Transverse colon (tissue), 4 donors: ENCODE measurements at places on chromosomes 3 and 15. TPM values are rescaled to one million over a fixed set of nuclear protein-coding genes. Genes with fewer than 3 reads are reported as not detected.

DNA sequence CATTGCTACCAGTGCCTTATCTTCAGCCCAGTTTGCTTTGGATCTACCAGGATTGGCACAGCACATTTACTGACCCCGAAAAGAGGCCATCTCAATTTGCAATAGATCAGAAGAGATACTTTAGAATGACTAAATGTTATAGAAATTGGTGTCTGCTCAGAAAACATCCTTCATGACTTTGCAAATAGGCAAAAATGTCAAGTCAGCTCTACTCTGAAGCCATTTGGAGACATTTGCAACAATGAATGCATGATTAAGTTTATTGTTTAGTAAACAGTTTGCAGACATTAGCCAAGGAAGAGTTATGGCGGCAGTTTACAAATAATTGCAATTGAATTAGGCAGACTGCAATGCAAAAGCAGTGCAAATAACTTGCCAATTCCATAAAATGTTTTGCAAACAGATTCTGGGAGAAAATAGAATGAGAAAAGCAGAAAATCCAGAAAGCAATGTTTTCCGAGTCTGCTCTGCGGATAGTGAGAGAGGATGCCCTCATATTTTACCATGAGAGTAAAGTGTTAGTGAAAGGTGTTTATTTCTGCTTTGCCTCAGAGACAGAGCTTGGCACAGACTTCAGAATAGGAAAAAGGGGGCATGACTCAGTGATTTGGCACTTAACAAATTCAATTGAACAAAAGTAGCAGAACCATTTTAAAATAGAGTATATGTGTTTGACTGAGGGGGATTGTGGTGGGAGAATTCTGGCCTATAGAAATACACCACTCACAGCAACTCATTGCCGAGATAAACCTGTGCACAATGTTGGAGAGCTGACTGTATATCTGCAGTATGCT lies 334.9 kb upstream of the NR2F2 start:
- no peaks in the 10 kb centered on the region for H3K4me1 ChIP-seq
- H3K27ac ChIP-seq = no peak overlapping the region

The PPP1R14D gene
- total RNA-seq = 170 TPM

GRCh38 chr15:52309154-52309548 lies 13.5 kb upstream of the MYO5C start:
- H3K4me3 ChIP-seq = no peak overlapping the region
- no peaks in the 10 kb centered on the region for H3K4me1 ChIP-seq
- H3K27me3 ChIP-seq = no peaks in the 10 kb centered on the region
- H3K27ac ChIP-seq = no peak overlapping the region
- no peaks in the 10 kb centered on the region for H3K36me3 ChIP-seq

DNA sequence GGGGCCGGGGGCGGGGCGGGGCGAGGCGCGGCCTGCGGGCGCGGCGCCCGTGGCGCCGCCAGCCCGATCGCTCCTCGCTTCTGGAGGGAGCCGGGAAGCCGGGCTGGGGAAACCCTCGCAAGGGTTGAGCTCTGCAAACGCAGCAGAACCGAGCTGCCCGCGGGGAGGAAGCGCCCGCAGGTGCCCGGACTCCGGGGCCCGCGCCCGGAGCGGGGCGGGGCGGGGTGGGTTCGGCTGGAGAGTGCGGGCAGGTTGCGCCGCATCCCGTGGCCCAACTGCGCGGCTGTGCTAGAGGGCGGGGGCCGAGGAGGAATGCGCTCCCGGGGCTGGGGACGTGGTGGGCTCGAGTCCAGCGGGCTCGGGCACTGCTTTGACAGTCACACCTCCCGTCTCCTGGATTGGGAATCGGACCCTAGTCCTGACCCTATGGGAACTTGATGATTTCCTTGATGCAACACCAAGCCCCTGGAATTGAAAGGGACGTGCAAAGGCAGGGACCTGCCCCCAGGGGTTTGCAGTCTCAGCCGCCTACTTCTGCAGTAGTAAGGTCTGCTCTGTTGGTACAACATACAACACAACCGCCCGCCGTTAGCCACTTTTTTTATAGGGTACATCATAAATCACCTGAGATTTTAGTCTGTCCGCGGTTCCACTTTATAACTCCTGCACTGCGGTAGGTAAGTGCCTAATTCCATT lies 34.3 kb downstream of the ZBTB38 start:
- peaks cover 52% of the 10 kb centered on the region for H3K4me1 ChIP-seq
- peak overlapping the region; percentile 97 for H3K27ac ChIP-seq

The EBLN2 gene
- 10.6 TPM for total RNA-seq

The NUP210 gene
- 15.4 TPM for total RNA-seq

DNA sequence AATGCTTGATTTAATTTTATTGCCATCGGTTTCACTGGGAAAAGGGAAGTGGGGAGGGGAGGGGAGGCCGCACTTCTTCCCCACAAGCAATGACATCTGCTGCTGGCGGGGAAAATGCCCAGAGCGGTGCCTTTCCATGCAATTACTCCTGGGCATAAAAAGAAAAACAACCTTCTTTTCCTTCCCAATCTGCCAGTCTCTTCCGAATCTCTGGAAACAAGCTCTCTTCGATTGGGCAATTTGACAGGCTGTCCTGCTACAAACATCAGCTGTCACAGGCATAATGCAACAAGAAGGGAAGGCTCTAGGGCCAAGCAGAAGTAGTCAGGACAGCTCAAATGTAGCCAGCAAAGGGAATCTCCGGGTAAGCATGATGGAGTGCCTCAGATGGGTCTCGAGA lies 93.4 kb upstream of the STRIT1 start:
- H3K4me1 ChIP-seq = no peaks in the 10 kb centered on the region
- H3K27me3 ChIP-seq = no peaks in the 10 kb centered on the region
- no peaks in the 10 kb centered on the region for H3K36me3 ChIP-seq
- H3K4me3 ChIP-seq = no peak overlapping the region
- no peak overlapping the region for H3K27ac ChIP-seq

GRCh38 chr3:12967606-12968351 lies 105.5 kb downstream of the IQSEC1 start:
- no peaks in the 10 kb centered on the region for H3K27me3 ChIP-seq
- H3K27ac ChIP-seq = peak overlapping the region; percentile 78
- peak overlapping the region; percentile 71 for H3K4me3 ChIP-seq

- H3K36me3 ChIP-seq = no peaks in the 10 kb centered on the region
- DNase-seq = no peak
- H3K27ac ChIP-seq = no peak overlapping the region
Measured at GRCh38 chr15:44261007-44261706, 27.4 kb upstream of the GOLM2 start.

The RTP1 gene
- not detected for total RNA-seq

- no peaks in the 10 kb centered on the region for H3K36me3 ChIP-seq
- H3K27me3 ChIP-seq = no peaks in the 10 kb centered on the region
- H3K4me3 ChIP-seq = no peak overlapping the region
Measured at GRCh38 chr3:52345521-52346109, 29.5 kb downstream of the DNAH1 start.

DNA sequence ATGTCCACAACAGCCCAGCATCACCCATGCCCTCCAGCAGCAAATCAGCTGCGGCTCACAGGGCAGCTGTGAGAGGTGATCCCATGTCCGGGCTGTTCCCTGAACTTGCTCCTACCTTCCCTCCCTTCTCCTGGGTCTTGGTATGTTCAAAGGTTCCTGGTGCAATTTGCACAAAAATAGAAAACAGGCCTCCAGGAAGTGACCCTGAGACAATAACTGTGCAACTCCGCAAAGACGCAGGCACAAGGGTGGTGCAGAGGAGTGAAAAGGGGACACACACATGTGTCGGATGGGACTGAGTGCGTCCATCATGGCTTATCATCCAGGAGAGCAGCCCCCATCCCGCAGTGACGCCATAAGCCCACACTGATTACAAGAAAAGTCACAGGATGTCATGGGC lies 16.3 kb downstream of the PLXND1 start:
- no peaks in the 10 kb centered on the region for H3K27me3 ChIP-seq
- peaks cover 8% of the 10 kb centered on the region for H3K4me1 ChIP-seq
- H3K36me3 ChIP-seq = no peaks in the 10 kb centered on the region
- no peak overlapping the region for H3K4me3 ChIP-seq

The PROK2 gene
- not detected for total RNA-seq

DNA sequence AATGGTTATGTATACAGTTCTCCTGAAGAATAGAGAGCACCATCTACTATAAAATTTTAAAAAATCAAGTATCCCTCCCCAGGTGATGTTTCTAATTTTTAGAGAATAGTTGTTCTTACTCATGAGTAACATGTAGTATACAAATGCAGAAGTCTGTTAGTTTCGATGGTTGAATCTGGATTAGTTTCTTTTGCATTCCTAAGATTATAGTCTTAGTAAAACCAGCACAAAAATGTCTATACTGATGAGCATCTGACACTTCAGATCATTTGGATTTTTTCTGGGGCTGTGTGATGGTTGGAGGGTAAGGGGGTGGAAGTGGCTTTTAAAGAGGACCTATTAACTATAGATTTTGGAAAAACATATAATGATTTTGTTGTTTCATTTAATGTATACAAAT lies 167.3 kb upstream of the SGO1 start:
- no peak for DNase-seq
- no peak overlapping the region for H3K4me3 ChIP-seq
- no peak overlapping the region for H3K27ac ChIP-seq
- H3K4me1 ChIP-seq = no peaks in the 10 kb centered on the region
- H3K36me3 ChIP-seq = no peaks in the 10 kb centered on the region

- no peaks in the 10 kb centered on the region for H3K4me1 ChIP-seq
- no peak overlapping the region for H3K27ac ChIP-seq
- H3K4me3 ChIP-seq = no peak overlapping the region
- no peaks in the 10 kb centered on the region for H3K36me3 ChIP-seq
- no peaks in the 10 kb centered on the region for H3K27me3 ChIP-seq
Measured at GRCh38 chr3:114827495-114827894, 319.6 kb downstream of the ZBTB20 start.

The TMCO5A gene
- total RNA-seq = not detected

DNA sequence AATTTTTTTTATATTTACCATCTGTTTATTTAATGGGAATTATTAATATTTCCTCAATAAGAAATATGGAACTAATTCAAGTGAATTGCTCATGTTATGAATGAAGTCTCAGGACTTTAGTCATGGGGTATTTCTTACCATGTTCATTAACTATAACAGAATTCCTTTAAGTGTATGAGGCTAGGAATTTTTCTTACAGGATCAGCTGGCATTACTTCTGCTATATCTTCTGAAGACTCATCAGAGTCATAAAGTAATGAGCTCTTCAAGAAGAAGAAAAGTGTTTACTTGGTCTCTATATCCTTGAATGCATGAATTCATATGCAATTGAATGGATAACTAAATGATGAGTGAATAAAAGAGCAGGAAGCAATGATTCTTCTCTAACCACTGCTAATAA lies 486.8 kb upstream of the THBS1 start:
- H3K4me1 ChIP-seq = no peaks in the 10 kb centered on the region
- no peak for DNase-seq
- no peak overlapping the region for H3K27ac ChIP-seq
- H3K4me3 ChIP-seq = no peak overlapping the region
- H3K27me3 ChIP-seq = no peaks in the 10 kb centered on the region
- no peaks in the 10 kb centered on the region for H3K36me3 ChIP-seq

- H3K27me3 ChIP-seq = no peaks in the 10 kb centered on the region
- no peak for DNase-seq
- H3K4me3 ChIP-seq = no peak overlapping the region
- peaks cover 8% of the 10 kb centered on the region for H3K36me3 ChIP-seq
- H3K4me1 ChIP-seq = no peaks in the 10 kb centered on the region
Measured at GRCh38 chr3:73070675-73071575, 9.5 kb downstream of the EBLN2 start.

DNA sequence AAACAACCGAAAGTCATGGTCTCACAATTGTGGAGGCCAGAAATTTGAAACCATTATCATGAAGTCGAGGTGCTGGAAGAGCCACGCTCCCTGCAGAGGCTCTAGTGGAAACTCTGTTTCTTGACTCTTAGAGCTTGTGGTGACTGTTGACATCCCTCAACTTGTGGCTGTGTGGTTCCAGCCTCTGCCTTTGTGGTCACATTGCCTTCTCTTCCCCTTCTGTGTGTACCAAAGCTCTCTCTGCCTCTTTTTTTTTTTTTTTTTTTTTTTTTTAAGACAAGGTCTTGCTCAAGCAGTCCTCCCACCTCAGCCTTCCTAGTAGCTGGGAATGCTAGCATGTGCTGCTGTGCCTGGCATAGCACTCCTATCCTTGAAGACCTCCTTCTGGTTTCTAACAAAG lies 48.7 kb upstream of the CRTC3 start:
- H3K4me1 ChIP-seq = peaks cover 4% of the 10 kb centered on the region
- DNase-seq = peak; percentile 21
- H3K27ac ChIP-seq = no peak overlapping the region
- H3K4me3 ChIP-seq = no peak overlapping the region
- H3K36me3 ChIP-seq = no peaks in the 10 kb centered on the region

DNA sequence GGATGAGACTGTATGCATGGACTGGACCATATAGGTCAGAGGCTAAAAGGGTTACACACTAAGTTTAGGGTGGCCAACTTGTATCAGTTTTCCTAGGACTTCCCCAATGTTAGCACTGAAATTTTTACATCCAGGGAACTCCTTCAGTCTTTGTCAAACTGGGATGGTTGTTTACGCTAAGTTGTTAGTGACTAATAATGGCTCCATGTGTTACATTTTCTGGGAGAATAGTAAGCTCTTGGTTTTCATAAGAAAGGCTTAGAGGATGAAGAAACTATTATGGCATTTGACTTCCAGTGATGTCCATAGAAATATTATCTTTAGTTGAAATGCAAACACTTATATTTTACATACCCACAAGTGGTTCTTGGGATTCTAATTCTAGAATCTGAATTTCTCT lies 57.9 kb upstream of the ST3GAL6 start:
- no peak overlapping the region for H3K27ac ChIP-seq
- H3K36me3 ChIP-seq = no peaks in the 10 kb centered on the region
- no peak for DNase-seq

DNA sequence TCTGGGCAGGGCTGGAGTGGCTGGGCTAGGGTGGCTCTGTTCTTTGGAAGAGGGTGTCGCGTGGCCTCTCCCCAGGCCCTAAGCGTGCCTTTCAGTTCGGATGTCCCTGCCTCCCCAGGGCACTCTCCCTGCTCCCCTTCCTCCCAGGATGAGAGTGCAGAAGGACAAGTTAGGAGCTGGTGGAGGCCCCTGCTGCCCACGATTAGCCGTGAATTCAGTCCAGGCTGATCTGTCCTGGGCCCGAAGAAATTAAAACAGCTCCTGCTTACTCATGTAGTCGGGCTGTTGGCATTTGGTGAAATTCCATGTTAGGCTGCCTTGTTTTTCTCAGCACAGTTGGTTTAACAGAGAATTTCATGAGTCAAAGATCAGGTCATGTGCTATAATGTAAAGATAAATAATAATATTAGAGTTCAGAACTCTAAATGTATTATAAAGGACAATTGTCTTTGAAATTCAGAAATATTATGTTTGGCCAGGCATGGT lies 24.5 kb downstream of the NIPA1 start:
- no peak for DNase-seq
- no peaks in the 10 kb centered on the region for H3K4me1 ChIP-seq
- H3K4me3 ChIP-seq = no peak overlapping the region
- H3K27me3 ChIP-seq = no peaks in the 10 kb centered on the region
- H3K36me3 ChIP-seq = no peaks in the 10 kb centered on the region

The GPR87 gene
- not detected for total RNA-seq

The RPP25 gene
- total RNA-seq = 21.6 TPM
